ENCODE measurements at places on chromosomes 1 and 21.
A peak's percentile ranks its signal among the peaks of the same experiment; 100 is the strongest.

DNA sequence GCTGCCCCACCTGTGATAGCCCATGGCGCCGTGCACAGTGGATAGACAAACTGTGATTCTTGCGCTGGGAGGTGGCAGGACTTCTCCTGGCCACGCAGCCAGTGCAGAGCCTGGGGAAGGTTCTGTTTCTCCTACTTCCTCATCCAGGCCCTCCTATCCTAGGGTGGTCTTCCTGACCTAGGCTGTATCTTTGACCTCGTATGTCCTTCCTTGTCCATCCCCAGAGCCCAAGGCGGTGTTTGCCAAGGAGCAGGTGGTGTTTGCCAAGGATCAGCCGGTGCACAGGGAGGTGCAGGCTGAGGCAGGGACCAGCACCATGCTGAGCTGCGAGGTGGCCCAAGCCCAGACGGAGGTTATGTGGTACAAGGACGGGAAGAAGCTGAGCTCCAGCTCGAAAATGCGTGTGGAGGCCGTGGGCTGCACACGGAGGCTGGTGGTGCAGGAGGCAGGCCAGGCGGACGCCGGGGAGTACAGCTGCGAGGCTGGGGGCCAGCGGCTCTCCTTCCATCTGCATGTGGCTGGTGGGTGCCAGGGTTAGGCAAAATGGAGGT, 63.9 kb downstream of the OBSCN start:
- no peak for DNase-seq

DNA sequence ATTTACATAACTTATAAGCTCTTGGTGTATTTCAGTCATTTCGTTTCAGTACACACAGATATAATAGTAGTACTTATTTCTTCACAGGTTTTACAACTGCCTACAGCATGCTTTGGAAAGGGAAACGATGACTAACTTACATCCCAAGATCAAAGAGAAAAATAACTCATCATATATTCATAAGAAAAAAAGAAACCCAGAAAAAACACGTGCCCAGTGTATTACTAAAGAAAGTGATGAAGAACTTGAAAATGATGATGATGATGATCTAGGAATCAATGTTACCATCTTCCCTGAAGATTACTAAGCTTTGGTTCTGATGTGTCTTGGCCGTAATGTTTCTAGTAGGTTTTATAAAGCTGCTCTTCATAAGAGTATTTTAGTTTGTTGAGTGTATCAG, 30.9 kb downstream of the TYW3 start:
- no peak for DNase-seq

DNA sequence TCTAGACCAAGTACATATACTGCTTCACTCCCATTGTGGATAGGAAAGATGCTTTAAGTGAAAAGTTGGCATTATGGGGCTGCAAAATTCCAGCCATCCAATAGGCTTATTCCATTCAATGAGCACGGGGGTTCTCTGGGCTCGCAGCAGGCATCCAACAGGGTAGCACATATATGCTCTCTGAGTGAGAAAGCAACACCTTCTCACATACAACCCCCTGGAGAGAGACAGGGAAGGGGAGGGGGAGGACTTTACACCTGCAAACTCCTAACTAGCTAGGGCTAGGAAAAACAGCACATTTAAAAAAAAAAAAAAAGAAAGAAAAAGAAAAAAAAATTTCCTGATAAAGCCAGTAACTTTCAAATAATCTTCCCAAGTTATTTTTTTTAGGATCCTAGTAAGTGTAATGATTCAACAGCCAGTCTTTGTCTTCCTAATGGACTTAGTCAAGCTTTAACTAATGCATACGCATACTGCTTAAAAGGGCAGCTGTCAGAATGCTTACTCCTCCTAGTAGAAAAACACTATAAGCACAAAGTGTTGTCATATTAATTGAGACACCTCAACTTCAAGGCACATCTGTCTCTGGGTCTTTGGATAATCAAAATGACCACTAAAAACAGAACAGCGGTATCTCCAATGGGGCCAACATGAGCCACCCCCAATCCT, 18.7 kb downstream of the PSMB2 start:
- DNase-seq = no peak

- DNase-seq = no peak
Observed at GRCh38 chr1:106534612-106535011, 521.9 kb upstream of the PRMT6 start.

- DNase-seq = no peak
Observed at GRCh38 chr1:15277447-15277838, 30.4 kb downstream of the FHAD1 start.

- no peak for DNase-seq
Observed at GRCh38 chr1:31153423-31153822, 86.3 kb downstream of the NKAIN1 start.

- DNase-seq = no peak
Observed at GRCh38 chr1:206541236-206541833, 34.0 kb downstream of the RASSF5 start.

- no peak for DNase-seq
Observed at GRCh38 chr1:19877821-19878636, 4.2 kb upstream of the OTUD3 start.

DNA sequence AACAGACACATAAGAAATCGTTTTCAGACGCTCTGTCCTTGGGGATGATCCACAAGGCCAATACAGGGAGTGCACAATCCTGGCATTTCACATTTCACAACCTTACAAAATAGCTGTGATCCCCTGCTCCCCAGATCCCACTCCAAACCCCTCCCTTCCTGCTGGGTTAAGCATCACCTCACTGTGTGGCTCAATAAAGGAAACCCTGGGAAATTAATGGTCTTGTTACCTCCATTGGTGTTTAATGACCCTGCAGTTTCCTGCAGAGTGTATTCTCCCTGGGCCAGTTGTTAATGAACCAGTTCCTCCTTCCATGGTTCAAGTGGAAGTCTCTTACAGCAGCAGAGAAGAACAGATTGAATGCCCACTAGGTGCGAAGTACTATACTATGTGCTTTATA, 334.7 kb downstream of the OMA1 start:
- no peak for DNase-seq

GRCh38 chr1:113027007-113027406, 46.0 kb upstream of the LRIG2 start:
- no peak for DNase-seq

- no peak for DNase-seq
Observed at GRCh38 chr1:119882132-119883049, 13.9 kb downstream of the ADAM30 start.

- DNase-seq = peak; percentile 51
Observed at GRCh38 chr1:91731815-91732214, 154.1 kb downstream of the TGFBR3 start.

DNA sequence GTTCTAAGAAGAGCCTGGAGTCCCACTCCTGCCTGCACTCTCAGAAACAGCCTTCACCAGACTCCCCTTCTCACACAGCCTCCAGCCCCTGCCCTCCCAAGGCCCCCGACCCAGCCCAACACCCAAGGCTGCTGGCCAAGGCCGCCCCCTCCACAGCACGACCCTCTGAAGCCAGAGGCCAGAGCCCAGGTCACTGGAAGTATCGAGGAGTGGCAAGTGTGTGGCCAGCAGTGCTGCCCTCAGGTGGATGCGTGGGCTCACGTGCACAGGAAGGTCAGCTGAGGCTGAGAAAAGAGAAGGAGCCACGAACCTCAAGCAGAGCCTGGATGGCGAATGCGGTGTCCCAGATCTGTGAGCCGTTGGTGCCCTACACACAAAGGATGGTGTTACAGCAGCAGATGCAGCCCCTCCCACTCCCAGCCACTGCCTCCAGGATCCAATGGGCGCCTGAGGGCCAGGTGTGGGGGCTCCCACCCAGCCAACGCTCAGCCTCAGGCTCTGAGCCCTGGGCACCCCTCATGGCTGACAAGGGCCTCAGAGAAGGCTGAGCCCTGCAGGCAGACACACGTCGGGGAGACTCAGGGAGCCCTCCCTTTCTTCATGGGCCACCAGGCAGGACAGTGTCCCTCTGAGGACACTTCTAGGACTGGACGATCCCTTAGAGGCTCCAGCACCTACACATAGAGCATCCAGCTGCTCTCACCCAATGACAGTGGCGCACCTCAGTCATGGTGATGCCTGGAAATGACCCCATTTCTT, 18.0 kb downstream of the LSS start:
- DNase-seq = no peak

DNA sequence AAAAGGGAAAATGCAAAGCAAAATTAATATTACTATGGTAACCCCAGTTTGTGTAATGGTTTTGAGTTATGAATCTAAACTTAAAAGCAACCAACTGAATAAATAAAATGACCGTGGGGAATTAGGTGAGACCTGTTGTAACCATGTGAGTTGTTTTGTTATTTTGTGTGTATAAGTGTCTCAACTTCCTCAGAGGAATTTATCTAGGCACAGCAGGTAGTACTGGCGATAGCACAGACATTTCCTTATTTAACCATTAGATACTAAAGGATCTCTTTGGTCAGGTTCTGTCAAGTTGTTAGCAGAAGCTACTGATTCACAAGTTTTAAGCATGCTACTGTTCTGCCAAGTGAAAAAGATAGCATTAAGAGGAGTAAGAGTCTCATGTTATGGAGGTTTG, 39.3 kb upstream of the LRRC7 start:
- no peak for DNase-seq

- DNase-seq = no peak
Observed at GRCh38 chr1:44723064-44723463, 7.9 kb downstream of the RNU5D-1 start.

DNA sequence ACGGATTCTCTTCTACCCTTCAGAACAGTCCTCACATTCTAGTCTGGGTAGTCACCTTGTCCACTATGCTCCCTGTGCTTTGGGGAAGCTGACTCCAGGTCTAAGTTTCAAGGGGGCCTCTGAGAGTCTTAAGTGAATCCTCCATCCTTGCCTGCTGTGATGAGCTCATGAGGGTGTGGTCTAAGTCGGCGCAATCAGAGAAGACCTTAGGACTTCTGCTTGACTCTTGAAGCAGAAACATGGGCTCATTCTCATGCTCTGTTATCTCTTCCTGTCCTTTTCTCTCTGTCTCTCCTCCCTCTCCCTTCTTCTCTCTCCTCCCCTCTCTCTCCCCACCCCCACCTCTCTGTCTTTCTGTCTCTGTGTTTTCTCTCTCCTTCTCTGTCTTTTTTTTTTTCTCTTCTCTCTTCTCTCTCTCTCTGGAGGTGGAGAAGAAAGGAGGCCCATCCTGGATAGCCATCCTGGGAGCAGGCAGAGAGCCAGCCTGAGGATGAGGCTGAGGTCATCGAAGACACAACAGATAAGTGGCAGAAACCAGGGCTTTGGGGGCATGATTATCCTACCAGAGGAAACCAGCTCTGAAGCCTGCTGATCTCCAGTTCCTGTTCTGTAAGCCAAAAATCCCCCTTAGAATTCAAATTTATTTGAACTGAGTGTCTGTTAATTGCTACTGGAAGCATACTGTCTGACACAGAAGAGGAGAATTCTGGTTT, 245.6 kb downstream of the SIPA1L2 start:
- no peak for DNase-seq

- DNase-seq = no peak
Observed at GRCh38 chr21:26238646-26239045, 68.1 kb upstream of the APP start.

DNA sequence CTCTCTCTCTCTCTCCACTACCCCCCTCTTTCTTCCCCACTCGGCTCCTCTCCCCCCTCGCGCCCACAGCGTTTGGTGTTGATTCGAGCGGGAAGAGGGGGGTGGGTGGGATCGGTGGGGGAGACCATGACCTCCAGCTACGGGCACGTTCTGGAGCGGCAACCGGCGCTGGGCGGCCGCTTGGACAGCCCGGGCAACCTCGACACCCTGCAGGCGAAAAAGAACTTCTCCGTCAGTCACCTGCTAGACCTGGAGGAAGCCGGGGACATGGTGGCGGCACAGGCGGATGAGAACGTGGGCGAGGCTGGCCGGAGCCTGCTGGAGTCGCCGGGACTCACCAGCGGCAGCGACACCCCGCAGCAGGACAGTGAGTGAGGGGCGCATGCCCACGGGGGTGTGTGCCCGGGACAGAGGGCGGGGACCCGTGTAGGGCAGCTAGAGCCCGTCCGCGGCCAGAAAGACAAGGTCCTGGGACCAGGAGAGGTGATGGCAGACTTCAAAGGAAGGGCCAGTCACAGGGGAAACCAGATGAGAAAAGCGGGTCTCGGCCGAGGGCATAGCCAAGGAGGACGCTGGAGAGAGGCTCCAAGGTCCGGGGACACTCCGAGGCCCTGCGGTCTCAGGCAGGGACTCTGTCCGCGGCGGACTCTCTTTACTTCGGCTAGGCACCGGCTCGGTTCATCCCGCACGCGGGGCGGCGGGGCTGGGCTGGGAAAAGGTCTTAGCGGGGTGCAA, at the start of gene PRRX1:
TSS of gene PRRX1 (plus strand) at position 39 of the 735 bp plus-strand sequence. CDS start at position 127, 88 bp downstream.
- no peak for DNase-seq

DNA sequence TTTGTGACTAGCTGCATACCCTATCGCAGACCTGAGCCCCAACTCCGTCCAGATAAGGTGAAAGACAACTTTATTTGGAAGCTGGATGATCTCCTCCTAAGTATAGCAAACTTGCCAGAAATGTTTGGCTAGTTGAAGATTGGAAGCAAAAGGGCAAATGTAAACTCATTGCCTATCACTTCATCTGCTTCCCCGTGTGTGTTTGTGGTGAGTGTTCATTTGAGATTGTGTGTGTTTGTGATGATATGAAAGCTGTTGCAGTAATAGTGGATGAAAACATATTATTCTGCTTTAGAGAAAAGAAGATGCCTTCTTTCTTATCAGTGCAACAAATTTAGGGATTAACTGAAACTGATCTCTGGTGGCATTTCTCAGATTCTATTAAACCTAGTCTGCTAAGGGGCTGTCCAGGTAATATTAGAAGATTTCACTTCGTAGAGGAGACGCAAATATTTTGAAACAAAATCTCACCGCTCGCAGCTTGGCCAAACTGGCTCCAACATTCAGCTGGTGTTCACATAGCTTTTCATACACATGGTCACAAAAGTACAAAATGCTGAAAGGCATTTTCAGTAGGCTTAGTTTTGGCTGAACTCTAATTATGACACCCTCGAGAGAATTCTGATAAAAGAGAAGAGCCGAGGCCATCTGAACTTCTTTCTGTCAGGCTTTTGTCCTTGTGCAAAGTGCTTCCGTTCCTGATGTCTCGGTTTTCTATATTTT, 1.1 kb downstream of the TBX19 start:
- no peak for DNase-seq

GRCh38 chr21:33281096-33281652, 15.0 kb downstream of the IL10RB start:
- DNase-seq = no peak

DNA sequence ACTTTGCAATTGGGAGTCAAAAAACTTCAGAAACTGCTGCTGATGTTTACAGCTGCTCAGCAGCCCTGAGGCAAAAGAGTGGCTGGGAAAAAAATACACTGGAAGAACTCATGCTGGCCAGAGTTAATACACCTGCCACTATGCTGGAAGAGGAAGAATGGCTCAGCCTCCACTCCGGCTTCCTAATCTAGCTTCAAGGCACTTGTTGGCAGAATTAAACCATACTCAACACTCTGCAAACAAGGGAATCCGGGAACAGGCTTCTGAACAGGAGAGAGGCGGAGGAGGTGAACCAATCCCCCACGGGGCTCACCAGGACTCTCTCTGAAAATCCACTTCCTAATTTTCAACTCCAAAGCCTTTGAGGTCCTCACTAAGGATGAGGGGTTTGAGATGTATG, 120.1 kb downstream of the CCDC185 start:
- DNase-seq = no peak

All from stimulated activated CD4-positive, alpha-beta T cell treated with anti-CD3 and anti-CD28 coated beads, Interleukin-12 subunit alpha, Interleukin-12 subunit beta, amount 100 ng/mL, for 24 hours (primary cell).